Glutamatergic neuron (in vitro differentiated cells): ENCODE measurements at places on chromosomes 5 and 9.

- no peak for DNase-seq
Measured at GRCh38 chr9:137619240-137620047, 639 bp downstream of the EHMT1 start.

DNA sequence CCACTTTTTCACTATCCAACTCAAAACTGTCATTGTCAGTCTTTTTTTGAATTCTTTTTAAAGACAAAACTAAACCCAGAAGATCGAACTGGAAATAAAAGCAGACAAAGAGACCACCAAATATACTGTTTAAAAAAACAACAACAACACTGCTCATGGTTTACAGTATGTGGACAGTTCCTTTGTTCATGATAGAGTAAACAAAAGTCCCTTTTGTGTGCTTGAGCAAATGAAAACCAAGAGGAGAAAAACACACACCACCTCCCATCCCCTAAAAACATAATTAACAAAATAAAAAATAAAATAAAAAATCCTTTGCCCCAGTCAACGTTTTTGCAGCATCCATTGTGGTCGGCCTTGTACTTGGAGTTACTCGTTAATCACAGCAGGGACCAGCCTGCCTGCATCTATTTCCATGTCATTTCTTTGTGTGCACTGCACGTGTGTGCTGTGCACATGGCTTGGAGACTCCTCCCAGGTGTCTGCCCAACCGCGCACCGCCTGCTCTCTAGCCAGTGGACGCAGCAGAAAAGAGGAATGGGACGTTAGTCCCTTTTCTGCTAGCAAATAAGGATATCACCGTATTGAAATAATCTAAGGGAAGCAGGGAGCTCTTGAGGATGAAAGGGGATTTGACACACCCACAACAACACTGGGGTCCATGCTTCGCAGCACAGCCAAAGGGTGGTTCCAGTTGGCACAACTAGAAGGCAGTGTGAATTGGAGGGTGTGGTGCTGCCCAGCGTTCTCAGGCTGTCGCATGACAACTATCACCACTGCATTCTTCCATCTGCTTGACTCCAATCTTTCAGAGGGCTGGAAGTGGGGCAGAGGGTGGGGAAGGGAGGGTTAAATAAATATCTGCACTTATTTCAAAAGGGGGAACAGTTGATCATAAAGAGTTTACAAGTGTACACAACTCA lies 130.0 kb downstream of the SEMA6A start:
- DNase-seq: peak; percentile 45

DNA sequence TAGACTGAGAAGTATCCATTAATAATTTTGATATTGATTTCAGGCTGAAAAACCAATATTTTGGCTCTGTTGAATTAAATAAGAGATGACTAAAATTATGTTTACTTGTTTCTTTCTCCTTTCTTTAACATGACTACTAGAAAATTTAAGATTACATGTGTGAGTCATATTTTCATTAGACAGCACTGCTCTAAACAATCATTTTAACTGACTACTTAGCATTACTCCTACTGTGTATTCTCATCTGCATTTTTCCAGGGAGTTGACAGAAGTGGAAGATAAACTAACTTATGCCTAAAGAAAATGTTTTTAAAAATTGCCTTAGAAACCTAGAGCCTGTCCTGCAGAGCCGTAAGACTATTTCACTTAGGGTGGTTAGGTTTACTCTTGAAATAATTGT lies 29.1 kb downstream of the TNC start:
- no peak for DNase-seq

DNA sequence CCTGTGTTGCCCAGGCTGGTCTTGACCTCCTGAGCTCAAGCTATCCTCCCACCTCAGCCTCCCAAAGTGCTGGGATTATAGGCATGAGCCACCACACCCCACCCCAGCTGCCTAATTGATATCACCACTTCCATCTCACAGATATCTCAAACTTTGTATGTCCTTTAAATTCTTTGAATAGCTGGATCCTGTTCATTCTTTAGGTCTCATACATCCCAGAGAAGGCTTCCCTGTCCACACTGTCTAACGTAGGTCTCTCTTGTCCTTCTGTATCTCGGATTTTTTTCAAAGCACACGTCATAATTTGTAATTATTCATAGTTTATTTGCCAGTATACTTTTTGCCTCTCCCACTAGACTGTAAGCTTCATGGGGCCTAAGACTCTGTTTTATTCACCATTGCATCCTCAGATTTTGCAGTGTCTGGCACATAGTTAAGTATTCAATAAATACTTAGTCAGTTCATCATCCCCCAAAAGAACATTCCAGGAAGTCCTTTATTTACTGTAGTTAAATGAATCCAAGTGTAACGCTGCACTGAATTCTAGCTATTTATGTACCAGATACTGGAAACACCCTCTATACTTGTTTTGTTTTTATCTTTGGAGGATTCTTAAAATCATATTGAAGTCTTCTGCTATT lies 10.5 kb downstream of the ARSK start:
- no peak for DNase-seq

- peak; percentile 31 for DNase-seq
Measured at GRCh38 chr5:157143127-157143971, 684 bp upstream of the MED7 start.

DNA sequence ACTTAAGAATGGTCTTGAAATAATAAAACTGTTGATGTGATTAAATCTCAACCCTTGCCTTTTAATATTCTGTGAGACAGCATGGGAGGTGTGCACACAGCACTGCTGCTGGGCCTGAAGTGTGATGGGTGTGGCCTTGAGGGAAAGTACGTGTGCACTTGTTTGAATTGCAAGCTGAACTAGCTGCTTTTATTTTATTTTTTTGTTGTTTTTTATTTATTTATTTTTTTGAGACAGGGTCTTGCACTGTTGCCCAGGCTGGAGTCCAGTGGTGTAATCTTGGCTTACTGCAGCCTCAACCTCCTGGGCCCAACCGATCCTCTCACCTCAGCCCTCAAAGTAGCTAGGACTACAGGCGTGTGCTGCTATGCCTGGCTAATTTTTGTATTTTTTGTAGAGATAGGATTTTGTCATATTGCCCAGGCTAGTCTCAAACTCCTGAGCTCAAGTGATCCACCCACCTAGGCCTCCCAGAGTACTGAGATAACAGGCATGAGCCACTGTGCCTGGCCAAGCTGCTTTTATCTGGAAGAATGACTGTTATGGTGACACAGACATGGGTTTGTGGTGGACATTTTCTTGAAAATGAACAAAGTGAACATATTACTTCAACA lies 58.9 kb downstream of the GPR107 start:
- DNase-seq: no peak

GRCh38 chr9:93185266-93186214 lies 1.6 kb downstream of the WNK2 start:
- no peak for DNase-seq

GRCh38 chr9:127967151-127967809 lies 13.5 kb downstream of the EEIG1 start:
- DNase-seq: no peak

DNA sequence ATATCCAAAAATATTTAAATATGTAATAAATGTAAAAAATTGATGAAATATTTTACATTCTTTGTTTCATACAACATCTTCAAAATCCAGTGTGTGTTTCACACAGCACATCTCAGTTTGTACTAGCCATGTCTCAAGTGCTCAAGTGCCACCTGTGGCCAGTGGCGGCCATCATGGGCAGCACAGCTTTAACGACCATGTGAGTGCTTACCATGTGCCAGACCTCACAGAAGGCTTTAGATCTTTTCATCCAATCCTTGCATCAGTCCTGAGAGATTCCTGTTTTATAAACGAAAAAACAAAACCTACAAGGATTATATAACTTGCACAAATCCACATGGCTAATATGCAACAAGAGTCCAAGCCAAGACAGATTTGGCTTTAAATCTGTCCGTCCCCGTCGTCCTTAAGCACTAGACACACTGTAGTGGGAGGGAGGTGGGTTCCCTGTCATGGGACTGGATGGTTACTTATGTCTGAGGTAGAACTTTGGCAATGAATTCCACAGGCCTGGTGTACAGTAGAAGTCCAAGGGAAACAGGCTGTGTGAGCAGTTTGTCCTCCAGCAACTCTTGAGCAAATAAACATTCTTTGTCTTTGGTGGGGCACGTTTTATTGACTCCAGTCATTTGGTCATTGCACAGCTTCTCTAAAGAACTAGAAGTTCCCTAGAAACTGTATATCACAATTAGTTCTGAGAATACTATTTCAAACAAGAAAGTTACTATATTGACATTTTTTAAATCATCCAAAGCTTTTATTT lies 25.0 kb upstream of the F2R start:
- no peak for DNase-seq

DNA sequence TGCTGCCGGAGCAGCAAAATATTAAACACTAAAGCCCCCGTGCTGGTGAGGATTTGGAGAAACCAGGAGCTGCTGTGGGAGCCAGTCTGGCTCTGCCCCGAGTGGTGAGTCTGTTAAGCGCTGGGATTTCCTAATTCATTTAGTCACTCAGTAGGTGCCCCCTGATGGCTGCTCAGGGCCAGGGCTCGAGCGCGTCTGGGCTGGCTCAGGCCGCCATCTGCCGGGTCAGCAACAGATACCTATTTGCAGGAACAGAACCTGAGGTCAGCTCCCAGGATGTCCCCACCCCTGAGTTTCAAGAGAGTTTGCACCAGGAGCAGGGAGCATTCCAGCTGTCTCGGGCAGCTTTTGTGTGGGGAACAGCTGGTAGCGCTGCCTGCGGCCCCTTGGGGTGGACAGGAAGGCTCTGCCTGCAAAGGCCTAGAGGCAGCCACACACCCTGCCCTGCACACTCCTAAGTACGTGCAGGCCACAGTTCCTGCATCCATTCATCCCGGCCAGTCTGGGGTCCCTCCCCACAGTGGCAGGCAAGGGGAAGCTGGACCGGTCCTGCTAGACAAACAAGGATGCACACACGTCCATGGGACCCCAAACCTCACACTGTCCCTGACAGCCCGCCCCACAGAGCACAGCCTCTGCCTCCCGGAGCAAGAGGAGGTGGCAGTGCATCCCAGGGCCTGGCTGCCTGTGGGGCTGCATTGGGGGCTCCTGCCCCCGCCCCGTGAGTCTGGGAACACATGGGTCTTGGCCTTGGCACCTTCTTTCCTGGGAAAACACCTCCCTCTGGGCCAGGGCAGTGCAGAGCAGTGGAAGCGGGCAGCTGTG lies 83.7 kb downstream of the ADAMTS2 start:
- peak; percentile 80 for DNase-seq

DNA sequence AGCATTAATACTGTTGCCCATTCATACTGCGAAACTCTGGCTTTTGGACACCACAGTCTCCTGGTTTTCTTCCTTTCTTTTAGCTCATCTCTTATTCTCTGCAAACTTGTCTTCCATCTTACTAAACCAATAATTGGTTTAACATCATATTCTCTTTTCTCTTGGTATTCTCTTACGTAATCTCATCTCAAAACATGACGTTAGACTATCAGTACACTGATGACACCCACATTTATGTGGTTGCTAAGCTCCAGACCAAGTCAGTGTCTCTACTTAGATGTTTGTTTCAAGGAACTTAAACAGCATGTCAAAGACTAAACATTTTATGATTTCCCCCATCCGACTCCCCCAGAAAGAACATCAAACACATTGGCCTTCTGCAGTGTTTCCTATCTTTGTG lies 2.1 kb downstream of the PRRC1 start:
- DNase-seq: no peak

- no peak for DNase-seq
Measured at GRCh38 chr5:145775893-145776444, 59.2 kb downstream of the PRELID2 start.

DNA sequence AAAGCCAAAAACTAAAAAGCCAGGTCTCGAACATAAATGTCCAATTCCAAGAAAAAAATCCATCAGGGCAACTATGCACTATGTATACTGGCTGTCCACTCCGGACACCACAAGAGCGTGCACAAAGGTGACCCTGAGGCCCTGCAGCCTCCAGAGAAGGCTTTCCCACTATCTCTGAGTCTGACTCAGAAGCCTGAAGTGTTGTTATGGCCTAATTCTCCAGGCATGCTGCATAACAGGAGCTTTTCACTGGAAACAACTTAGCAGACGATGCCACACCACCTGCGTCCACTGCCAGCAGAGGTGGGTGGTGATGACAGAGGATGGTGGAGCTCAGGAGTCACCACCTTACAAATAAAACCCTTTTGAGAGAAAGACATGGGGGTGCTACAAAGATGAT lies 63.7 kb downstream of the HABP4 start:
- DNase-seq: no peak

- no peak for DNase-seq
Measured at GRCh38 chr5:8491254-8491653, 622.3 kb downstream of the MTRR start.
